NCI-H1930 (cell line): ENCODE measurements at places on chromosomes 2 and 18.

DNA sequence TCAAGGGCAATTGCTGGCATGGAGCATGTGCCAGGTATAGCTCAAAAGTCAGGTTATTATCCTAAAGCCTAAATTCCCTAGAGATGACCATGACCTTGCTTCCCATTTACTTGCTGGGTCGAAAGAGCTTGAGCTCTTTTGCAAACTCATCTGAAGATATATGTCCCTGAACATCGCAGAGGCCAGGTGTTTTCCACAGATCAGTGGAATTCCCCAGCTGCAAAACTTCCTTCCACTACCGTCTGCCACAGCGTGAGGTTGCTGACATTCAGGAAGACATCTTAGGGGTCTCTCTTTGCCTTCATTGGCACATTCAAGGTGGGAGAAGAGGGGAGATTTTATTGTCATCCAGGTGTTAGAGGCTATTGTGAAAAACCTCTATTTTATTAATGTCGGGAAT is 171.0 kb downstream of the MIB1 start:
- no peak for DNase-seq

- no peak for DNase-seq
Observed at GRCh38 chr2:8268172-8268783, 413.6 kb upstream of the ID2 start.

- DNase-seq, result no peak
Observed at GRCh38 chr2:86704459-86704971, 15.6 kb upstream of the RMND5A start.

- DNase-seq, result no peak
Observed at GRCh38 chr2:191885098-191885497, 38.2 kb upstream of the CAVIN2 start.

DNA sequence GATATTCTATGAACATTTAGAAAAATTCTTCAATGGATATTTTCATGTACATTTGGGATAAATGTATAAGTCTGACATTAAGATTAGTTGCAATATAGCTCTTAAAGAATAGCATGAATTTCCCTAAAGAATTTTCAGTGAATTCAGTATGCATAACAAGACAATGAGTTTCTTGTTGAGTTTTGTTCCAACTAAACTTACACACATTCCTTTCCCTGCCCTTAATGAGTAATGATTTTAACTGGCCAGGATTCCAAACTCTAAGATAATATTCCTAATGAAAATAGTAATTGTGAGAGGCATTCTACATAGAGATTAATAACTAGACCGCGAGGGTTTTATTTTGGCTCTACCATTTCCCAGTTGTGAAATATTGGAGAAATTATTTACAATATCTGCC is 390.3 kb upstream of the GALNT5 start:
- no peak for DNase-seq

DNA sequence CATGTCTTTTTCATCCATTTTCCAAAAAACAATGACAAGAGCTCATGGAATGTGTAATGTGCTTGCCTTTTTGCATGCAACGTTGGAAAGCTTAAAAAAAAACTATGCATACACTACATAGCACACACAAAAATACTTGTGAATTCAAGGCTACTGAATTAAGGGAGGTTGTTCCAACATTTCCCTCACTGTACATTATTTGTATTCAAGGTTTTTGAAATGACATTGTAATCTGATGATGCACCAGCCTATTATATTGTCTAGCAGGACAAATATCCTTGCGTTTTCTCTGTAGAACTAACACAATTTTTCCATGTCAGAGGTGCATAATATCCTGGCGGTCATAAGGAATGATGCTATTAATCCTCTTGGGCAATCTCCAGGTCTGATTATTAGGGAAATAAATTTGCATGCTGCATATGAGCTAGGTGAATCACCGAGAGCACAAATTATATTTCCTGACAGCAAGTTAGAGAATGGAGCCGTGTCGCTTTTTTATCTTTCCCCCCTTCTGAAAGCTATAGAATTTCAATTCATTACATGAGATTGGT is 836.9 kb upstream of the FANCL start:
- no peak for DNase-seq

- no peak for DNase-seq
Observed at GRCh38 chr2:45771261-45771660, 119.8 kb downstream of the PRKCE start.

- DNase-seq, result no peak
Observed at GRCh38 chr18:48525671-48526070, 13.2 kb upstream of the CTIF start.

DNA sequence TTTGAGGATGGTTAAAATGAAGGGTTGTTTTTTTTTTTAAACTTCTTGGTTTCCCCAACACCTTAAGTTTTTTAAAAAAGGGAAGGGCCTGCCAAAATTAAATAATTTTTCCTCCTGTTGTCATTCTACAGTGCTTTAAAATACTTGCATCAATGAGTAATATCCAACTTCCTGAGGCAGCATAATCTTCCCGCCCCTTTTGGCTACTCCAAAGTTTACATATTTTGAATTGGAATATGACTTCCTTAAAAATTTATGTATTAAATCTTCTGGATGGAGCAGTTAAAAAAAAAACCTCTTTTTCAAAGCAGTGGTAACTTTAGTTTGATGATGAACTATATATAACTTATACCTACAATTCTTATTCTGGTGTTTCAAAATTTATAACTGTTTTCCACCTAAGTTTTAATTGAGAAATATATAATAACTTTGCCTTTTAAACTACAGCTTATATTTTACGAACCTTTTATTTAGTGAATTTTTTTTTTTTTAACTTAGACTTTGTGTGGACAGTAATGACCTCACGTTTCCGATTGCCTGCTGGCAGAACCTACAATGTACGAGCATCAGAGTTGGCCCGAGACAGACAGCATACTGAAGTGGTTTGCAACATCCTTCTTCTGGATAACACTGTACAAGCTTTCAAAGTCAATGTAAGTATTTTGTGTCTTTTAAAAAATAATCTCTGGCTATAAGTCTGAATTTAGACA is 49.8 kb downstream of the PTPN4 start:
- no peak for DNase-seq

GRCh38 chr2:114384441-114384840 is 58.0 kb upstream of the DPP10 start:
- no peak for DNase-seq

- DNase-seq, result no peak
Observed at GRCh38 chr18:13653746-13654433, 72.5 kb downstream of the FAM210A start.

- DNase-seq, result no peak
Observed at GRCh38 chr2:150341982-150342680, 145.3 kb downstream of the RND3 start.

- DNase-seq, result no peak
Observed at GRCh38 chr2:241008711-241009121, 10.3 kb downstream of the SNED1 start.

DNA sequence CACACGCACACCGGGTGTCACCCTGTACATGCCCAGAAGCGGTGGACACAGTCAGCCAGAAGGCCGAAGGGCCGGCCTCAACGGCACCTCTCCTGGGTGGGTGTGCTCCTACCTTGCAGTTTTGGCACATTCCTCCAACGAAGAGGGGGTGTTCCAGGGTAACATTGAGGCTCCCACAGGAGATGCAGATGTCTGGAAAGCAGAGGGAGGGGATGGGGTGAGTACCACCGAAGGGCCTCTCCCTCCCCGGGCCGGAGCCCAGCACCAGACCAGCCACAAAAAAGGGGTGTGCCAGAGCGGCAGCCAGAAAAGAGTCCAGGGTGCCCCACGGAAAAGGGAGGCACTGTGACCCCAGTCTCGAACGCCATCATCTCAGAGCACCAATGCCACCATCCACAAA is 76.8 kb upstream of the POMC start:
- no peak for DNase-seq

GRCh38 chr2:152200565-152201465 is 25.3 kb upstream of the STAM2 start:
- no peak for DNase-seq
